Bronchial epithelial cell (primary cell): ENCODE measurements at places on chromosomes 5 and 9. TPM values are rescaled to one million over a fixed set of nuclear protein-coding genes. Genes with fewer than 3 reads are reported as not detected.

DDX4 gene
- under 0.01 TPM in 1 of 2 replicates, not detected in the other for total RNA-seq

PANK3 gene
- 55.8 and 61.3 TPM in 2 replicates for total RNA-seq

DMGDH gene
- total RNA-seq, result 11.6 and 15.1 TPM in 2 replicates

ZBTB6 gene
- total RNA-seq, result 14.3 and 15.3 TPM in 2 replicates

CTNND2 gene
- not detected in 2 replicates for total RNA-seq

CNTNAP3 gene
- total RNA-seq, result 9.1 and 11.6 TPM in 2 replicates

EFNA5 gene
- total RNA-seq, result 3.9 and 5.9 TPM in 2 replicates

NOXA1 gene
- total RNA-seq, result 0.53 and 2.3 TPM in 2 replicates

NR2F1-AS1 gene
- 0.26 and 1.1 TPM in 2 replicates for total RNA-seq

PTGES2 gene
- total RNA-seq, result 130 and 137 TPM in 2 replicates

FCN2 gene
- not detected in 2 replicates for total RNA-seq

IL9 gene
- total RNA-seq, result not detected in 2 replicates

ADRA1B gene
- under 0.01 TPM in 1 of 2 replicates, not detected in the other for total RNA-seq

MLANA gene
- total RNA-seq, result not detected in 2 replicates

MARCHF11 gene
- total RNA-seq, result not detected in 2 replicates

ENHO gene
- 0.13 TPM in 1 of 2 replicates, not detected in the other for total RNA-seq

SPATA31D4 gene
- not detected in 2 replicates for total RNA-seq

LCN1 gene
- total RNA-seq, result not detected in 2 replicates

CSF2 gene
- total RNA-seq, result not detected in 2 replicates

ZNF79 gene
- 12.8 and 14.0 TPM in 2 replicates for total RNA-seq

ZNF354C gene
- 3.3 and 3.9 TPM in 2 replicates for total RNA-seq

IL4 gene
- not detected in 2 replicates for total RNA-seq
